Activated CD4-positive, alpha-beta memory T cell treated with anti-CD3 and anti-CD28 coated beads for 36 hours (primary cell): ENCODE measurements at places on chromosomes 13 and 19. TPM values are rescaled to one million over a fixed set of nuclear protein-coding genes. Genes with fewer than 3 reads are reported as not detected.
A peak's percentile ranks its signal among the peaks of the same experiment; 100 is the strongest.

- DNase-seq: no peak
Observed at GRCh38 chr19:3142781-3143337, 7.0 kb downstream of the GNA15 start.

DNA sequence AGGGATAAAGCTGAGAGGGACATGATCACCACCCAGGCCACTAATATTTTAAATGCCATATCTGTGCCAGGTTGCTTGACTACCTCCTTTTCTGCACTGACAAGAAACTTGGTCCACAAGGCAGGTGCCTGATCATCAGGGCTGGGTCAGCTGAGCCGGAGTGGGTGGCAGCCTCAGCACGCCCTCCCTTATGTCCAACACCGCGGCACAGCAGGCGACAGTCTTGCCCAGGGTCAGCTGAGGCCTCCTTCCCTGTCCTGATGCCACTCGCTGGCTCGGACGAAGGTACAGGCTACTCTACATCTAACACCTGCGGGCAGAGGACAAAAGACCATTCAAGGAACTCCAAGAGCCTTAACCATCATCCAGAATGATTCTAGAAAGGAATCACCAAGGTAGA lies 16.9 kb downstream of the ZC3H4 start:
- DNase-seq: no peak

Gene FAM83E
- total RNA-seq: 2.4 TPM

Gene SIGLEC6
- not detected for total RNA-seq

Gene RNF225
- total RNA-seq: 0.31 TPM

- DNase-seq: no peak
Observed at GRCh38 chr19:42465827-42466280, 23.1 kb upstream of the CXCL17 start.

- DNase-seq: no peak
Observed at GRCh38 chr19:56525214-56525860, 13.4 kb upstream of the ZFP28 start.

GRCh38 chr13:49679246-49679645 lies 12.0 kb downstream of the EBPL start:
- peak; percentile 14 for DNase-seq

DNA sequence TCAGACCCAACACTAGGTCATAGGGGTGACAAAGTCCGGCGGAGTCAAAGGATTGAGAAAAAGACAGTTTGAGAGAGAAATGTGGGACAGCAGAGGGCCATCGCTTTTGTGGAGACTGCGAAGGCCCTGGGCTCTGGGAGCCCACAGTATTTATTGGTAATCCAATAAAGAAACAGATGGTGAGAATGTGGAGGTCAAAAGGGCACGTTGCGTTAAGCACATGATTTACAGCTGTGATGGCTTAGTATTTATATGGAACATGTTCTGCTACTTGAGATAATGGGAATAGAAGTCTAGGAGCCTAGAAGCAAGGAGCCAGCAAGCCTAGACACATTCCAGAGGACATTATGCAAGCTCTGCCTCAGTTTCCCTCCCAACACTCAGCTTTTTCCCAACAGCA lies 2521.1 kb downstream of the PCDH9 start:
- no peak for DNase-seq

- DNase-seq: no peak
Observed at GRCh38 chr13:46640843-46641242, 87.9 kb downstream of the LRCH1 start.

GRCh38 chr19:14300303-14300702 lies 80.9 kb upstream of the ADGRE5 start:
- DNase-seq: no peak

Gene AP1M2
- not detected for total RNA-seq

DNA sequence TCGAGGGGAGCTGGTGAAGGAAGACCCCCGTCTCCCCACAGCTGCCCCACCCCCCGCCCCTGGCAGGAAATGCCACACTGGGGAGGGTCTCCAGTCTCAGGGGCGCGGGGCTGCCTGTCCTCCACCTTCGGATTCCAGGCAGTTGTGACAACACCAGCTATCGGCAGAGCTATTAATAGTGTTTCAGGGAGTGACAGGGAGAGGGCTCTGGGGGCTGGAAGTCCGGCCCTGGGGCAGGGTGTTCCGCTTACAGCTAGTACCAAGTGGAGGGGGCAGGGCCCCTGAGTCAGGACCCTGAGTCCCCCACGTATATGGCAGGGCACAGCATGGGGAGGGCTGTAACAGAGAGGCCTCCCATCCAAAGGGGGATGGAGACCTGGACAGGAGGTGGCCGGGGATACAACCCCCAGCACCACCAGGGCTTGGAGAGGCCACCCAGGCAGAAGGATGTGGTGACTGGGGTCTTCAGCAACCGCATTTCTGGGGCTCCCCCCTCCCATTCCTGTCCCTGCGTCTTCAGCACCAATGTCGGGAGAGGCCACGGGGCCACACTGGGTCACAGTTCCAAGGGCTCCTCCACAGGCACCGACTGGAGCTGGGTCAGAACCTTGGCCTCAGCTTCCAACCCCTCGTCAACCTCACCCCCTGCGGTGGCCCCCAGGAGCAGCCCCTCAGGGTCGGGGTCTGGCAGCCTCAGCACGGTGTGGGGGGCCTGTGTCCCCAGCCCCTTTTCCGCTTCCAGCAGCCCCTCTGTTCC lies 3.9 kb downstream of the SIX5 start:
- no peak for DNase-seq

DNA sequence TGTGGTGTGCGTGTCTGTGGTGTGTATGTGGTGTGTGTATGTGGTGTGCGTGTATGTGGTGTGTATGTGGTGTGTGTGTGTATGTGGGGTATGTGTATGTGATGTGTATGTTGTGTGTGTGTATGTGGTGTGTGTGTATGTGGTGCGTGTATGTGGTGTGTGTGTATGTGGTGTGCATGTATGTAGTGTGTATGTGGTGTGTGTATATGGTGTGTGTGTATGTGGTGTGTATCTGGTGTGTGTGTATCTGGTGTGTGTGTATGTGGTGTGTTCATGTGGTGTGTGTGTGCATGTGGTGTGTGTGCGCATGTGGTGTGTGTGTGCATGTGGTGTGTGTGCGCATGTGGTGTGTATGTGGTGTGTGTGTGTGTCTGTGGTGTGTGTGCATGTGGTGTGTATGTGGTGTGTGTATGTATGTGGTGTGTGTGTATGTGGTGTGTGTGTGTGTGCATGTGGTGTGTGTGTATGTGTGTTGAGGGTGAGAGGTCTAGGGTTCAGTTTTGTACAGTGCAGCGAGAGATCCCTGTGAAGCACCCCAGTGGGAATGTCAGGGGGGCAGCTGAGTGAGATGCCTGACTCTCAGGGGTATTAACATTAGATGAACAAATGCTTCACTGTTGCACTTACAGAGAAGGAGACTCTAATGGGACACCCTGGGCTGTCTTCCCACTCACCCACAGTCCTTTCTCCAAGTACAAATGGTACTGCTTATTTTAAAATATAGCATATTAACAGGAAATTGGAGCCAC lies 61.3 kb upstream of the MEDAG start:
- DNase-seq: no peak
